ENCODE measurements at places on chromosomes 6 and 20.

DNA sequence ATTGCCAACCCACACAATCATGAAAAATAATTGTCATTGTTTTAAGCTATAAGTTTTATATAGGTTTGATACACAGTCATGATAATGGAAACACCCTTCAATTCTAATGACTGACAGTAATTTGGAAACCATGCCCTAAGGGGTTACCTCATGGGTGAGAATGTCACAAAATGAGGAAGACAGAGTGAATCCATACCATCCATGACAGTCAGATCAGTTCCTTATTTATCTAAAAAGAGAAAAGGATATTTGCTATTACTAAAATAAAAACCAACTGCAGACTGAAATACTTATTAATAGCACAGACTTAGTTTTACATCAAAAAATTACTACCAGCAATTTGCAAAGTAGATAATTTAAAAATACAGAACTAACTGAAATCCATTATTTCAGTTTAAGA is 437.8 kb downstream of the UTRN start:
- DNase-seq: no peak

- DNase-seq: no peak
These were observed 39.4 kb downstream of the PRDM13 start for GRCh38 chr6:99645986-99646385.

DNA sequence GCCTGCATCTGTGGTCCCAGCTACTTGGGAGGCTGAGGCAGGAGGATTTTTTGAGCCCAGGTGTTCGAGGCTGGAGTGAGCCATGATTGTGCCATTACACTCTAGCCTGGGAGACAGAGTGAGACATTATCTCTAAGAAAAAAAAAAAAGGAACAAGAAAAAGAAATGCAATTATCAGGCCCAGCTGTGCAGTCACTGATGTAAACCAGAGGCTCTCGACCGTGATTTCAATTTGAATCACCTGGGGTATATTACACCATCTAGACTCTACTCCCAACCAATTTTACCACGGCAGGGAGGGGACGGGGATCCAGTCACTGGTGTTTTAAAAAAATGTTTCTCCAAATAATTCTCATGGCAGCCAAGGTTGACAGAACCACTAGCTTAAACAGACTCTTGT is 48.8 kb upstream of the NKX2-2 start:
- DNase-seq: no peak

GRCh38 chr20:32010666-32011065 is 428 bp downstream of the CCM2L start:
- no peak for DNase-seq

DNA sequence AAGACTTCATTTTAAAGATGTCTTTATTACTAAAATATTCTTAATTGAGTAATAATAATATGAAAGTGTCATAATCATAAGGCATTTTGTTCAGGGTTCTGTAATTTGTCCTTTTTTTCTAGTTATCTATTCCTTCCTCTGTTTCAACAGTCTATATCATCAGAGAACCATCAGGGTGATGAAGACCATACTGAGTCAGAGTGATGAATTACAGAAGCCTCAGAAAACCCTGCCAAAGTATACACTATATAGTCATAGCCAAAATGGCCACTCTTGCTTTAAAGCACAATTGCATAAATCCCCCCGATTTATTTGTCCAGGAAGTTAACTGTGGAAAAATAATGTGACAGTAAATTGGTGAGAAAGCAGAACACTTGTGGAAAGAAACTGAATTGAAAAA is 735.0 kb downstream of the EPHA7 start:
- DNase-seq: no peak

GRCh38 chr6:130503146-130503545 is 137.3 kb downstream of the TMEM200A start:
- no peak for DNase-seq

DNA sequence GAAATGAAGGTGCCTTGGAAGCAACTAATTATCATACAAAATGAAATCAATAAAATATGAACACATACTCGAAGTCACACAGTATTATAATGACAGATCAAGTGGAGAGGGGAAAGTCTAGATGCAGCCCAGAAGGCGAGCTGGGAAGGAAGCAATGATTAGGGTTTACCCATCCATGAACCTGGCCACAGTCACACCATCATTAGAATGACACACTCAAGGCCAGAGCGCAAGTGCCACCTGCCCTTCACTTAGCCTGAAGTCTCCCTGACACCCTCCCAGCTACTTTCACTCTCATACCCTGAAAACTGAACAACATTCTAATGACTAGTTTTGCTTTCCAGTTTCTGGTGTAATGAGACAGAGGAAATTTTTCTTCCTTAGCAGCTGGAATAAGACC is 302.8 kb upstream of the JARID2 start:
- DNase-seq: no peak

- DNase-seq: no peak
These were observed 224.8 kb downstream of the GJA1 start for GRCh38 chr6:121660277-121660676.

DNA sequence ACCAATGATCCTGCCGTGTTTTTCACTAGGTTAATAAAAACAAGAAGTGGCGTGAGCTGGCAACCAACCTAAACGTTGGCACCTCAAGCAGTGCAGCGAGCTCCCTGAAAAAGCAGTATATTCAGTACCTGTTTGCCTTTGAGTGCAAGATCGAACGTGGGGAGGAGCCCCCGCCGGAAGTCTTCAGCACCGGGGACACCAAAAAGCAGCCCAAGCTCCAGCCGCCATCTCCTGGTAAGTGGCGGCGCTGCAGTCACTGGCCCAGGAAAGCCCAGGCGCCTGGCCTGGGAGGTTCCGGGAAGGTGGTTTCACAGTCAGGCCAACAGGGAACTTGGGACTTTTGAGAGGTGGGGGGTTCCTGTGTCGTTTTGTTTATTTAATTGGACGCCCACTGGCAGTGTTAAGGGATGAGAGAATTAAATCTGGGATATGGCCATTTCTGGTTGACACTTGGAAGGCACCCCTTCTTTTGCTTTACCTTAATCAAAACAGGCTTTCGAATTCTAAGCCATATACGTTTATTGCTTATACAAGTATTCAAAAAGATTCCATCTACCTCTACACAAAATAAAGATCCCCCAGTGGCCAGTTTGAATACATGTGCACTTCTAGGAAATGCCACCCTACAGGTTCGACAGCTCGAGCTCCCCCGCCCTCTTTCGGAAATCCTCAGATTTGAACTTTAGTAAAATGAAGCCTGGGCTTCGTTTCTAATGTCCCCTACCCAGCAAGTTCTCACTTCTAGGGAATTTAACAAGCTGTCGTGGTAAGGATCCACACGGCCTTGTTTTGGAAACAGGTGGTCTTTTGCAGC is 138.9 kb downstream of the TMEM242 start:
- peak; percentile 59 for DNase-seq

DNA sequence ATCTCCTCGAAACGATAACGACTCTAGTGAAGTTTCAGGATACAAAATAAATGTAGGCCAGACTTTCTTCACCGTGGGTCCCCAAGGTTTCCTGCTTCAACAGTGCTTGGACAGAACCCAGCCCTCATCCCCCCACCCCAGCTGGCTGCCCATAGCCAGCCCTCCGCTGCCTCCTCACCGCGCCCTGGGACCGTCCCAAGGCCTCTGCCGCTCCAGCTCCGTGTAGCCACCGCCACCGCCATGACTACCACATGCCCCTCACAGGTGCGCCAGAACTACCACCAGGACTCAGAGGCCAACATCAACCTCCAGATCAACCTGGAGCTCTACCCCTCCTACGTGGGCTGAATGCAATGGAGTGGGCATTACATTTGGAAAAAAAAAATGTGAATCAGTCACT is 42.2 kb upstream of the KIAA1586 start:
- no peak for DNase-seq

GRCh38 chr6:88899569-88900316 is 63.7 kb downstream of the RNGTT start:
- DNase-seq: no peak

DNA sequence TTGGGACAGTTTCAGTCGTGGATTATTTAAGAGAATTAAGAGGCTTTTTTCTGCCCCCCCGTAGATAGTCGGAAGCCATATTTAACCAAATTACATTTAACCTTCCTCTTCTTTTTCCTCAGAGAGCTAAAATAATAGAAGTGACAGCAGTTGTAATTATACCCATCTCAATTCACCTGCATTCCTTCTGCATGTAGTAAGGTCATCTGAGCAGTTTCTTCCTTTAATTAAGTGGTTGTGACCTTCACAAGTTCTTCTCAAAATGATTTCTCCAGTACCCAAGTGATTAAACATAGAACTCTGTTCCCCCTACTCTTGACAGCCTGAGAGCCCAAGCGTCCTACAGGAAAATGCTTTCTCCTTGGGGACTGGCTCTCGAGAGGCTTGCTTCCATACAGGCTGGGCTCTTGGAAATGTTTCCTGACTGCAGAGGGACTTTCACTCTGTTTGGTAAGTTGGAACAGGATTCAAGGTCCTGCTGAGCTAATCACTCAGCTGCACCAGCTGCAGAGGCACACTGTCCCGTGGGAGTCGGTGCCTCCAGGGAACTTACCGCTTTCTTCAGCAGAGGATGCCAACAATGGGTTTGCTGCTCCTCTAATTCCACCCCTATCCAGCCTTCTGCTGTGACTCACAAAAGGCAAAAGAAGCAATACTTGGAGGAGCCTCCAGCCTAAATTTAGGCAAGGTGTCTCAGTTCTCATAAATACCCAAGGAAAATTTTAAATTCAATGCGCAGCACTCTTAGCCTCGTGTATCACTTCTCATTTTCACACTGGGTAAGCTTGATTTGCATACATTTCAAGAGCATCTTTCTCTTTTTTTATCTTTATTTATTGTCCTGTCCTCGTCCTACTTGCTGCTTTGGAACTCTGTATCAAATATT is 414.9 kb downstream of the KIF16B start:
- DNase-seq: no peak

DNA sequence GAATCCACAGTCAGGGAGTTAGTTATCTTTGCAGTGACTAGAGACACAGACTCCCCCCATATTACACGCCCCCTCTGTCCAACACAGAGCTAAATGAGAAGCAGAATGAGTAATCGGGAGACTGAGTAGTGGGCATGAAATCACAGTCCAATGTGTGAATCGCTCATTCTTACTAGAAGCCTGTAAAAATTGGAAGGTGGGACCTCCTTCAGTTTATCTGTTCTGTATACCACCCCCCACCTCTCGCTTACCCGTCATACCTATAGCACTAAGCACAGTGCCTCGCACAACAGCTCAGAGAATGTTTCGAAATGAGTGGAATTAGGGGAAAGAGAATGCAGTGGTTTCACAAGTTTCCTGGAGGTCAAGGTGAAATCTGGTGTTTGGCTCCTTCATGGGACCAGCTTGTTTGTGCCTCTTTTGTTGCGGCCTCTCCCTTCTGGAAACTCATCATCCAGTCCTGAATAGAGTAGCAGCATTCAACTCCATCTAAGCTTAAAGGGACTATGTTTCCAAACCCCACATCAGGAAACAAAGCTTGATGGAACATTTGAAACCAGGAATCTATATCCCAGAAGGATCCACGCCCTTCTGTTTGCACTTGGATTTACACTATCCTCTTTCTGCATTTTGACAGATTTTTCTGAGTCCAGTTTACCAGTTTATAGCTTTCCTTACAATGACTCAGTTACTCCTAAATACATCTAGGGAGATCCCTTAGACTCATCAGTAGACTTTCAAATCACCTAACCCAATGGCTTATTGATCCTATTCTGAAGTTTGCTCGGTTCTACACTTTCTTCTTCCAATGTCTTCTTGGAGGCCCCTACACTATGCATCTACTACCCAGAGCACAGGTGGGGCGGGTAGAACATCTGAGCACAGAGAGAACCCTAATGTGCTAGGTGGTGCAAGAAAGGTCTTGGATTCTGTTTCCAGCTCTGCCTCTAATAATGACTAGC is 59.2 kb upstream of the PIM1 start:
- peak; percentile 60 for DNase-seq
